Dorsolateral prefrontal cortex (tissue), 122 donors: ENCODE measurements at places on chromosomes 5 and 9.

DNA sequence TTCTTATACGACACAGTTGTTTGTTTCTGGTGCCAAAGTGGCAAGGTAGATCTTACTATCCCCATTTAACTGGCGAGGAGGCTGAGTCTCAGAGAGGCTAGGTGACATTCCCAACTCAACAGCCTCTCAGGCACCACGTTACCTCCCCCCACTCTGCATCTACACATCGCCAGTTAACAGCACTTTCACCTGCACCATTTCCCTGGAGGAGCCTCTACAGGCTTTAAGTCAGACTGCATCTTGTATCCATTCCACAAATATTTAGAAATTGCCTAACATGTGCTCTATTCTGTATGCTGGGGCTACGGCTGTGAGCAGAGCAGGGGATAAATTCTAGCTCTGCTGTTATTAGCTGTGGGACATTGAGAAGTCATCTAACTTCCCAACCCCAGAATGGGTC is 168.6 kb downstream of the INSYN2B start:
- DNase-seq: no peak

- DNase-seq: no peak
Measured at GRCh38 chr5:154141745-154142221, 48.8 kb upstream of the GALNT10 start.

GRCh38 chr5:156621719-156622118 is 228.4 kb upstream of the PPP1R2B start:
- no peak for DNase-seq

- peak; percentile 89 for DNase-seq
Measured at GRCh38 chr9:137114613-137115393, at the start of gene DPP7. TSS of gene DPP7 (minus strand) at chr9:137114733. CDS start at chr9:137114713, 20 bp downstream.

GRCh38 chr5:90329911-90330310 is 79.6 kb downstream of the CETN3 start:
- DNase-seq: no peak

- no peak for DNase-seq
Measured at GRCh38 chr5:78355561-78355960, 4.9 kb upstream of the SCAMP1 start.

- DNase-seq: no peak
Measured at GRCh38 chr5:158642879-158643278, 456.8 kb downstream of the EBF1 start.

DNA sequence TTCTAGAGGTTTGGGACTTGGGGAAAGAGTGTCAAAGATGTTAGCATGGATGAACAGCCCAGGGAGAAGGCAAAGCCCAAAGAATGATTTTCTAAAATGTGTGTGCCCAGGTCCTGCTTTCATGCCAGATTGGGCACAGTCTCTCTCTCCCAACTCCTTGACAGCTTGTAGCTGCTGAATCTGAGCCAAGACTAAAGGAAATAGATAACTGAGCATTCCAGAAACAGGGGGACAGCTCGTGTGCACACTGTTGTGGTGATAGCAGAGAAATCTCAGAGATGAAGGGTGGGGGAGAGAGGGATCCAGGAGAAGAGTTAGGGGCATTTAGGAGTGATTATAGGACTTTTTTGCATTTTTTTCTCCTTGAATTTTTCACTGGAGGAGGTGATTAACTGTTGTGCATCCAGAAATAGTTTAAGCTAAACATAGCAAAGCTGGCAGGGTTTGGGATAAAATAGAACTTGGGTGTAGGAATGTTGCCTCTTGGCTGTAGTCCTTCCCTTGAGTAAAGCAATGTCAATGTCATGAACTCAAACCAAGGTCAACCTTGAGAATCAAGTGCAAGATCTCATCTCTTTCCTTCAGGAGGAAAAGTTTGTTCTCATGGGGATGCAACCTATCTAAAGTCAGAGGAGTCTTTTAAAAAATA is 245.9 kb downstream of the SH3GL2 start:
- no peak for DNase-seq

DNA sequence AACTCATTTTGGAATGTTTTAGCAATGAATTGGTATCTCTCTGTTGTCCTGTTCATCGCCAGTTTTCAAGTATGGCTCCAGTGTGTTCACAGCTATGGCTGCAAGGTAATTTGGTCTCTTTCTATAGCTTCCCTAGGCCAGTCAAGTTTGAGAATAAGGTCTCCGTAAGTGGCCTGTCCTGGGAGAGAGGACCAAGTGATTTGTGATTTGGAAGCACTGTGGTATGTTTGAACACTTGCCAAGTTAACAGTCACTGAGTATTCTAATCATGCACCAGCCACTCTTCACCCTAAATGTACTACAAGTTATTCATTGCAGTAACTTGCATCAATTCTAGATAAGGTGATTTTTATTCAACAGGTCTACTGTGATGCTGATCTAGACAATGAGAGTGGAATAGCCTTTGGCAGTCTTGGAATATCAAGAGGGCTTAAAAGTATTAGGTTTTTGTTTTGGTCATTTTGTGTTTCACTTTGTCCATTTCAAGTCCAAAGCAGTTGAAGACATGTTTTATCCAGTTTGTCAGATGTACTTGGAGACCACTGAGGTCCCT is 41.1 kb downstream of the G3BP1 start:
- no peak for DNase-seq

- peak; percentile 40 for DNase-seq
Measured at GRCh38 chr9:99565203-99565602, 256.5 kb upstream of the NR4A3 start.

GRCh38 chr5:75717082-75717922 is at the start of gene POC5:
TSS of gene POC5 (minus strand) at chr5:75717437. CDS start at chr5:75712937, 4,500 bp downstream.
- peak; percentile 94 for DNase-seq

DNA sequence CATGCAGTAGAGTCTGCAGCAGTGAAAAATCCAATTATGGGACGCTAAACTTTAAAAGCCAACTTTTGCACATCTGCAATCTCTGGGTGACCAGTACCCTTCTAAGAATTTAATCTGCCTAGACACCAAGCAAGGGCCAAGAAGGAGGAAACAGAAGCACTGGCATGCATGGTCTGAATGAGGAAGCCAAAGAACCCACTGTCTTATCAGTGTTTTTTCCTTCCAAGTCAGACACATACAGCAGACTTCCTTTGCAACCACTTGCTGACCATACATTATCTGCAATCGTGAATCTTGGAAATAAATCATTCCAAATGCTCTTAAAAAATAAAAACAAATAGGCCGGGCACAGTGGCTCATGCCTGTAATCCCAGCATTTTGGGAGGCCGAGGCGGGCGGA is 65.9 kb downstream of the DEPDC1B start:
- no peak for DNase-seq

GRCh38 chr9:127878652-127879390 is 1.3 kb upstream of the AK1 start:
- no peak for DNase-seq

GRCh38 chr5:41161271-41161670 is 52.1 kb downstream of the C6 start:
- no peak for DNase-seq

DNA sequence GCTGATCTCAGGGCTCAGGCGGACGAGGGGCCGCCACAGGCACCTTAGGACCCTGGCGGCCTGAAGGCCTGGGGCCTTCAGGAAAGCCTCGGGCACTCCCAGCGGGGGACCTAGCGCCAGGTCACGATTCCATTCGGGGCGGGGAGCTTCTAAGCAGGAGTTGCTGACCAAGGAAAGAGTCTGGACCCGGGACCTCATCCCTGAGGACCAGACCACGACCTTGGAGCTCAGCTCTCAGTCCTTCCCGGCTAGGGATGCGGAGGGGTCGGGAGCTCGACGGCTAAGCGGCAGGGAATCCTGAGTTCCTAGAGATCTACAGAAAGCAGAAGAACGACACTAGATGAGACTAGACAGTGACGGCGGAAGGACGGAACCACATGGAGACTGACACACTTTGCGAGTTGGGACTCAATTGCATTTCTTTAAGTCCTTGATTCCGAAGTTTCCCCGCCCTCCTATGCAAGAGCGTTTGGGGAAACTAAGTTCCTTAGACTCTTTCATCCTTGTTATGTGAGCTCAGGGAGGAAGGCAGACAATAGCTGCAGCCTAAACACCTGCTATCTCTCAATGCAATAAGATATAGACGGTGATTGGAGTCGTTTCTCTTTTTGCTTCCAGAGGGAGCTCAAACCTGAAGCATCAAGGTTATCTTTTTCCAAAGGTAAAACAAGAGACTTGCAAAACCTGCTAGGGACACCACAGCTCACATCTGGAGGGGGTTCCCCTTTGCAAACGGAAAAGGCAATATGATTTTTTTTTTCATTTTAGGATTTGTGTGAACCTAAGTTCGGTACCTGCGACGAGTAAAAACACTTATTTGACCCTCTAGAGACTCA is 9.7 kb downstream of the NR2F1-AS1 start:
- no peak for DNase-seq

- no peak for DNase-seq
Measured at GRCh38 chr9:79731171-79731890, 159.6 kb downstream of the TLE4 start.

GRCh38 chr9:118734696-118735095 is 634.5 kb downstream of the BRINP1 start:
- no peak for DNase-seq

- no peak for DNase-seq
Measured at GRCh38 chr9:4020755-4021296, 279.0 kb downstream of the GLIS3 start.

GRCh38 chr9:75664597-75664996 is 225.9 kb upstream of the PCSK5 start:
- no peak for DNase-seq

- no peak for DNase-seq
Measured at GRCh38 chr5:55104946-55105701, 2.7 kb downstream of the GZMA start.

DNA sequence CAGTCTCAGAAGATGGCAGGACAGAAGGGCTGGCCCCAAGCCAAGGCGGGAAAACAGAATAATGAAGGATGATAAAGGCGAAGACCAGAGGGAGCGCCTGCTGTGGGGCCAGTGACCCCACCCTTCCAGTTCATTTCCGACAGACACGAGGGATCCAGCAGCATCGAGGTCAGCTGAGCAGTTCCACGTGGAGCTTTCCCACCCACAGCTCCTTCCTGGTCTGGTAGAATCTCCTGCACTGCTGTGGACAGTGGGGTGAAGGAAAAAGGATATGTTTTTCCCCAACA is 265.9 kb upstream of the VLDLR start:
- DNase-seq: no peak

DNA sequence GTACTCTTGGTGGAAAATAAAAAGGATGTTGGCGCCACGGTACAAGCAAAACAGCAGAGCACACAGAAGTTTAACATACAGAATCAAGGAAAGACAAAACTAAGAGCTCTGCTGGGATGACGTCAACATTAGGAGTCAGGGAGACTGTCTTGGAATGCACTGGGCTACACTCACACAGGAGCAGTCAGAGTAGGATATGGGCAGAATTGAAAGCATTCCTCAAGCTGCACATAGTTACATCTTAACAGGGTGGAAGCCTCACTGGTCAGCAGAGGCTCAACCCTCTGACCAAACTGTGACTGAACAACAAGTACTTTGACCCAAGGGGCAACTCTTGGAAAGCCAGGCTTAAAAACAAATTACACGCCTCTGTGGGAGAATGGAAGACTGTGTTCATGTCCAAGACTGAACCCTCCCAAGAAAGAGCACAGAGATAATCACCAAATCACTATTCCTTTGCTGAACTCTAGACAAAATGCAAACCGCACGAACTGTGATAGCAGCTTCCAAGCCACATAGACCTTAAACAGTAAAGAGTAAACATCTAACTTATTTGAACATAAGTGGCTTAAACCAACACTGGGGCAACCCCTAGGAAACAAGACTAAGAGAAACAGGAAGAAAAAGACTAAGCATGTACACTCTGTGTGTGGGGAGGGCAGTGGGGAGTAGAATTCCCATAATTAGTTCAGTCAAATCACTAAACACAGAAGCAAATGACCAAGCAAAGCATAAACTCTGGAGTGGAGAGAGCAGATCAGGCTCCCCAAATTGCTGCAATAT is 772.7 kb downstream of the PRELID2 start:
- DNase-seq: no peak

DNA sequence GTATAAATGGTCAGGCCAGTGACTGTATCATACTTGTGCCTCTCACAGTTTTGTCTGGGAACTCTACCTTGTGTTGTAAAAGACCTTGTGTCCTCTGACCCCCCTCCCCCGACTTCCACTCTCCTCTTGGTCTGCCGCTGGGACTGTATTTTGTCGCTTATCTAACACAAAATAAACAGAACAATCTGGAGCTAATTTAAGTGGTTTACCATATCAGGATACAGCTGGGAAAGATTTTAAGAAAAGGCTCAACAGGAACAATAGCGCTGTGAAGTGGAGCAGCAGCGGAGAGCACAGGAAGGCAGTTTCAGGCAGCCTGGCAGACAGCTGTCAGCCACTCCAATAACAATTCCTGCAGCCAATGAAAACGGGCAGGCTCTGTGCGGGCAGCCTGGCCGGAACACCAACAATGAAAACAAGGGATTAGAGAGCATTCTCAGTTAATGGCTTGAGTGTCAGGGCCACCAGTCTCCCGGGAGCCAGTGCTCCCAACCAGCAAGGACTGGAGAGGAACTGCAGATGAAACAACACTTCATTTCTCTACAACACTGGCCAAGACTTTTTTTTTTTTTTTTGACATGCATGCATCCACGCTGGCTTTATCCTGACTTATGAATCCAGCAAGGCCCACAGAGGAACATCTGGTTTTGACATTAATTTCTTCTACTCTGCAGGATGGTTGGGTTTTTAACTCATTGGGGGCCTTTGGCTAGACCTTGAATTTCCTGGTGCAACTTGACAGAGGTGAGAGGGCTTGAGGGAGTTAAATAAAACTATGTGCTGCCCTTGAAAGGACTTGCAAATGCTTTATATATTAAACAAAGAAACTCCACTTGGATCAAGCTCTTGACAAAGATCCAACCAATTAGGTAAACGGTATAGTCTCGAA is 76.7 kb downstream of the ARSB start:
- peak; percentile 58 for DNase-seq

GRCh38 chr9:13707612-13708576 is 428.4 kb upstream of the MPDZ start:
- no peak for DNase-seq

- no peak for DNase-seq
Measured at GRCh38 chr9:130204341-130204740, 32.1 kb downstream of the NCS1 start.

- no peak for DNase-seq
Measured at GRCh38 chr9:36045610-36046009, 8.9 kb downstream of the RECK start.

GRCh38 chr5:179033004-179033580 is 9.5 kb downstream of the ZNF879 start:
- no peak for DNase-seq

DNA sequence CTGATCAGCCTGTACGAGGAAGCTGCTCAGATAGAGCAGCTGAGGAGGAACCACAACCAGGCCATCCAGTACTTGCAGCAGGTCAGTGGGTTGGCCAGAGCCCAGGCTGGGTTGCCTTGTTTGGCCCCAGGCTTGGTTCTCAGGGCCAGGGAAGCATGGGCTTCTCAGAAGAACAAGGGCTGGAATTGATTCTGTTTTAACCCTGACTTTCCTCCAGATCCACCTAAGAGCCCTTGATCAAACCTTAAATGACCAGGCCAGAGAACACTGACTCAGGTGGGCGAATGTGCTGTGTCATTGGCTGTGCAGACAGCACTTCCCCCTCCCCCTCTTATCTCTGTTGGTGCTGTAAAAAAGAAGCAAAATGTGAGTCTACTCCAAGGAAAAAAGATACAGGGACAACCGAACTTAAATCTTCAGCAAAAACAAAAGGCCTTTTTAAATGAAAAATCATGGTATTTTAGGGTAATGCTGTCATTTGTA is 28.1 kb downstream of the TTC23L start:
- no peak for DNase-seq
